Ammon's horn (tissue), 1 donor: ENCODE measurements at places on chromosomes 7 and 10.
A peak's percentile ranks its signal among the peaks of the same experiment; 100 is the strongest.

DNA sequence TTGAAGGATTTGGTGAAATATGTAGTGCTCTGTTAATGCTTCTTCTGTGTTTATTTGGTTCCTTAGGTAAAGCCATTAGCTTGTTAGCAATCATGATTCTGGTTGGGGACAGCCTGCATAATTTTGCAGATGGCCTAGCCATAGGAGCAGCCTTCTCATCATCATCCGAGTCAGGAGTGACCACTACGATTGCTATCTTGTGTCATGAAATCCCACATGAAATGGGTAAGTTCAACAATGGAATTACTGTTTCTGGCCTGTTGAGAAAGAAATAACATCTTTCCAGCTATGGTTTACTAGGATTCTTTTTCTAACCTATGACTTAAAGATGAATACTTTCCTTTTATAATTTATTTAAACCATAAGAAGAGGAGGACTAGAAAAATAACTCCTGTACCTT lies 48.9 kb downstream of the SLC39A12 start:
- DNase-seq, result no peak

DNA sequence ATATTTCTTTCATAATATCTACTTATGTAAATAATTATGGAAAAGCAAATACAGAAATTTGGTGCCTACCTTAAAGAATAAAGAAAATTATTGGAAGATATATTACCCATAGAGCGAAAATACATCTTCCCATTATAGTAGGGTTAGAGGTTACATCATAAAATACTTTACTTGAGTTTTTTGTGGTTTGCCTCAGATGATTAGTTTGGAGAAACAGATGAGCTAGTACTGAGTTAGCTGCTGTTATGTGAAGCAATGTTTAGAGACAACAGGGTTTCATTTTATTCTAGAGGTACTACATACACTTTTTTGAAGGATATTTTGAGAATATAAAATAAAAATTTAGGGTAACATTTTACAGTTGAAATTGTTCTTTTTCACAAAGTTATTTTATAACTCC lies 2.9 kb upstream of the MLLT10 start:
- DNase-seq, result no peak

DNA sequence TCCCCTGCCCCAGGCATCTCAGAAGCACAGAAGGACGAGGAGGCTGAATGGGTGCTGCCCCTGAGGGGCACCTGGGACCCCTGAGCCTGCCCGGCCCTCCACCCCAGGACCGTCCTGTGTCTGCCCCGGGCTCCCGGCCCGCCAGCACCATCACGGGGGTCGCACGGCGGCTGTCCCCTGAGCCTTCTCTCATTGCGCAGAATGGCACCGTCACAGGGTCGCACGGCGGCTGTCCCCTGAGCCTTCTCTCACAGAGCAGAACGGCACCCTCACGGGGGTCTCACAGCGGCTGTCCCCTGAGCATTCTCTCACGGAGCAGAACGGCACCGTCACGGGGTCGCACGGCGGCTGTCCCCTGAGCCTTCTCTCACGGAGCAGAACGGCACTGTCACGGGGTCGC lies 31.5 kb downstream of the FAM20C start:
- no peak for DNase-seq

DNA sequence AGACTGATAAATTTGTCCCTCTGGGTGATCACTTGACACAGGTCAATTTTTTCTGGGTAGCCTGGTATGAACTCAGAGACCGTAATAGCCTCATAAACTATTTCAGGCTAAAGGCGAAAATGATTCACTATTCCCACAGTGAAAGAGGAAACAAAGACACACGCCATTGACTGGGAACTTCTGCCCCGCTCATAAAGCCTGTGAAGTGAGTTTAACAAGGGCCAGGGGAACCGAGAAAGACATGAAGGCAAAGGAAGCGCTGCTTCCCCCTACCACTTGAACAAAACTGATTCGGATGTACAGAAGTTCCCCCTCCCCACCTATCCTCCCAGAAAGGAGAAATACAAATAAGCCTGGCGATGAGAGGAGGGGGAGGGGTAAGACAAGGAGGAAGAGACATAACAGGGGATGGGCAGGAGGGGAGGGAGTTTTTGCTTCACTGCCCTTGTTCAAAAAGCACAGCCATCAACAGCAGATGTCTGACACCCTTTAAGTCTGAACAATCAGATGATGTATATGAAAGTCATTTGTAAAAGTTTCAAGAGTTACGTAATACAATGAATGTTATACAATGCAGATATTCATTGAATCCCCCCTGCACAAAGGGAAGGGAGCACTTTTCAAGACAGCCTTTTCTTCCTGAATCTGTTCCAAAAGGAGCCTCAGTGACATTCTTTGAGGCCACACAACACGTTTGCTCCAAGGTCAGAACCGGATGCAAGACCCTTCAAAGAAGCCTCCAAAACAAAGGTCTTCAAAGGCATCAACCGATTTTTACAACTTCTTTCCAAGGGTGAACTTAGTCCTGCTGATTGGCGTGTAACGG lies 734 bp downstream of the ABCB4 start:
- DNase-seq, result peak; percentile 54

GRCh38 chr10:99785646-99786045 lies 3.2 kb downstream of the ABCC2 start:
- DNase-seq, result no peak

DNA sequence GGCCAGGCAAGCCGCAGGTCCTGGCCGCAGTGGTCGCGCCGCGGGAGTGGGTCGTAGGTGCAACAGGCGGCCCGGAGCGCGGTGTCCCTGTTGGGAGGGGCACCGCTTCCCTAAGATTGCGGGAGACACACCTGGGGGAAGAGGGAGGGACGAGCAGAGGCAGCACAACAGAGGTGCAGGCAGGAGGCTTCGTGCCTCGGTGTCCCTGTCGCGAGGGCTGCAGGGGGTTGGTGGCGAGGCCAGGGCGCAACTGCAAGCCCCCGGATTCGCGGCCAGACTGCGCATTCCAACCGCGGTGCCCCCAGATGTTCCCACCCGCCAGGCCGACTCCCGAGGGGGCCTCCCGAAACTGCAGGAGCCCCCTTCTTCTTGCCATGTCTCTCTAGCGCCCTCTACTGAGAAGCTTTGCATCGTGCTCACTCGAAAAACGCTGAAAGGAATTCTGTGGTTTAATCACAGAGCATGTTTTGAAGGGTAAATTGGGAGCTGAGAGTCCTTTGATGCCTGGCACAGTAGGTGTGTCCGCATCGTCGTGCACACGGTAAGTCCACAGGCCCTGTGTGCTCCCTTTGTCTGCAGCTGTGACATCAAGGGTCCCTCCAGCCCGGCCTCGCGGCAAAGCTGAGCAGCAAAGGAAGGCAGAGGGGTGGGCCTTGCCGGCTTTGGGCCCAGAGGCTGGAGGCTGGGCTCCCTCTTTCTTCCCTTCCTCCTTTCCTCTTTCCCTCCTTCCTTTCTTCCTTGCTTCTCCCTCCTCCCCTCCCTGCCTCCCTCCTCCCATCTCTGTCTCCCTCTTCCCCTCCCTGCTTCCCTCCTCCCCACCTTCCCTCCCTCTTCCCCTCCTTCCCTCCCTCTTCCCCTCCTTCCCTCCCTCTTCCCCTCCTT lies 6.2 kb upstream of the MBL2 start:
- DNase-seq, result peak; percentile 48

DNA sequence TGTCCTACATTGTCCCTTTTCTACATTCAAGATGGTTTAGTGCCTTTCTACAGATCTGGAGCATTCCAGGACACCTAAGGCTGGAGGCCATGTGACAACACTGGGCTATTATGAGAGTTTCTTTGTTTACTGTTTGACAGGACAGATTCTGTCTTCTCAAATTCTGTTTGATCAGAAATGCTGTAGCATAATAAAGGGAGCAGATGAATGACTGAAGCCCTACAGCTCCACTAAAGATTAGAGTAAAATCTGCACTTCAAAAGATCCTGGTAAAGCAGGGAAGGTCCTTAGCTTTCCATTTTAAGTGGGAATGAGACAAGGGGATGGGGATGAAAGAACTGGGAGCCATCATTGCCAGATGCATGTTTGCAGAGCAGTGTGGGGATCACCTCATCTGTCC lies 38.4 kb downstream of the TMEM229A start:
- DNase-seq, result peak; percentile 42

DNA sequence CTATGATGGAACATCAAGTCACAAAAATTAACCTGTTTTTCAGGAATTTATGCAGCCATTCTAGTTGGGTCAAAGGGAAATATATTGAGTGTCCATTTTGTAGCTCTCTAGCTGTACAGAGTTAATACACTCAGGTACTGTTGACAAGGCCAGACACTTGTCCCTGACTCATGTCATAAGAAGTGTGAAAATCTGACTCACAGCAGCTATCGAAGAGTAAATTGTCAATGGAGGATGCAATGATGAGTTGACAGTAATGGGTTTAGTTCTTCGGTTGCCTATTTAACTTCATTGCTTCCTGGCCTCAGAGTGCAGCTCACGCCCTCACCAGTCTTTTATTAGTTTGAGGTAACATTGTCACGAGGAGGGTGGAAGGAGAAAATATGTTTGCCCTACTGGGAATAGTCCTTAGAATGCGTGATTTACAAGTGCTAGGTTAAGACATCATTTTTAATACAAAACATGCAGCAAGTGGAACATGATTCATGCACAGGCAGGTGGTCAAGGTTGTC lies 255.1 kb downstream of the XPNPEP1 start:
- no peak for DNase-seq

- DNase-seq, result no peak
These were observed 59.3 kb upstream of the APBB1IP start for GRCh38 chr10:26378861-26379294.

DNA sequence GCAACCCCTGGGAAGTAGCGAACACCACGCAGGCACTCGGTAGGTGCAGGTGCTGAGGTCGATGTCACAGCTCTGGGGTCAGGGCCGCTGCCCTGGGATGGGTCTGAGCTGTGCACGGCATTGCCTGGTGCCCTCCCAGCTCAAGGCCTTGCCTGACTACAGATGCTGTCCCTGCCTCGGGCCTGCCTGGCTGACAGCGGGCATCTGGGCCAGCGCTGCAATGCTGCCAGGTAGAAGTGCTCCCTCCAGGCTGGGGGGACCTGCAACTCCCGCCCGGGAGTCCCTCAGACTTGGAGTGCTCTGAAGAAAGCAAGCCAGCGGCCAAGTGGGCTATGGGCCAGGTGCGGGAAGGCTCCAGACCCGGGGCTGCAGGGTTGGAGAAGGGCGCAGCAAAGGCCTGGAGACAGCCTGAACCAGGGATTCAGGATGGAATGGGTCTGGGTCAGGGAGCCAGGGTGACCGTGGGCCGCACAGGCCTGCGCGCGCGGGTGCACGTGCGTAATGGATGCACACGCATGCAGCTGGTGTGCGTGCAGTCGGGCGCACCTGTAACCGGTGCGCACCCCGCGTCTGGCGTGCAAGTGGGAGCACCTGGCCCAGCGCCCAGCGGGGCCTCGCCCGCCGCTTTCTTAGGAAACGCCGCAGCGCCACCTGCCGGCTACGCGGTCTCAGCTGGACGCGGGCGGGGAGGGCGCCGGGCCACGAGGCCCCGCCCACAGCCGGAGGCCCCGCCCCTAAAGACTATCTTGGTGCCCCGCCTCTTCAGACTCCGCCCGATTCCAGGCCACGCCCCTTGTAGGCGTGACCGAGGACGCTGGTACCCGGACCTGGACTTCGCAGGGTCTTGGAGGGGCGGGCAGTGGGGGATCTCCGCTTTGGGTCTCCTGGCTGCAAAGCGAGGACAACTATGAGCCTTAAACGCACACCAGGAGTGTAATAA lies 46.7 kb downstream of the MICALL2 start:
- peak; percentile 67 for DNase-seq

DNA sequence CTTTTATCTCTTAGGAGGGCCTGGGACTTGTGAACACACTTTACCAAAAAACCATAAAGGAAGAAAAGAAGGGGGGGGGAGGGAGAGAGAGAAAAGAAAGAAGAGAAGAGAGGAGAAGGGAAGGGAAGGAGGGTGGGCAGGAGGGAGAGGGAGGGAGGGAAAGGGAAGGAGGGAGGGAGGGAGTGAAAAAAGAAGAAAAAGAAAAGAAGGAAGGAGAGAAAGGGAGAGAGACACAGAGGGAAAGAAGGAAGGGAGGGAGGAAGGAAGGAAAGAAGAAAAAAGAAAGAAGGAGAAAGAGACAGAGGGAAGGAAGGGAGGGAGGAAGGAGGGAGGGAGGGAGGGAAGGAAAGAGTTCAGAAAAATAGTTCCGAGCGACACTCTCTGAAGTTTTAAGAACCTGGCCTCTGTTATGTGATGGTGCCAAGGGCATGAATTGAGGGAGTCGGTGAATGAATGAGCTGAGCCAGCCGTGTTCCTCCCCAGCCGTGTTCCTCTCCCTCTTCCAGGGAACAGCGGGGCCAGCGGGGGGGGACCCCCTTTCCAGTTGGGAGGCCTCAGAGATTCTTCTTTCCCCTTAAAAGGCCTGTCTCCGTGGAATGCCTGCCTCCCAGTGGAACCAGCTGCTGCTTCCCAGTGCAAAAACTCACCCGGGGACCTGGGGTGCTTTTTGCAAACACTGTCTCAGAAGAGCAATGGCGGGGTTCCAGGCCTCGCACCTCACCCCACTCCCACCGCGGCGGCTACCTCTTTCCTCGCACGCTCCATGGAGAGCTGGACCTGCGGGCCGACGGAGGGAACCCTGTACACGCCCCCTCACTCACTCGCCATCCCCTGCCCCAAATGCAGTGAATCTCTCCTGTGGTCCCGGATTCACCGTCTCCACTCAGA lies 84.1 kb downstream of the FOXL3 start:
- no peak for DNase-seq

- DNase-seq, result no peak
These were observed 10.7 kb upstream of the ATRNL1 start for GRCh38 chr10:115082506-115082905.

GRCh38 chr7:47734287-47734948 lies 152.5 kb upstream of the TNS3 start:
- no peak for DNase-seq

GRCh38 chr7:13911909-13912308 lies 77.6 kb downstream of the ETV1 start:
- DNase-seq, result no peak

GRCh38 chr7:159097661-159098423 lies 46.8 kb downstream of the VIPR2 start:
- peak; percentile 56 for DNase-seq

DNA sequence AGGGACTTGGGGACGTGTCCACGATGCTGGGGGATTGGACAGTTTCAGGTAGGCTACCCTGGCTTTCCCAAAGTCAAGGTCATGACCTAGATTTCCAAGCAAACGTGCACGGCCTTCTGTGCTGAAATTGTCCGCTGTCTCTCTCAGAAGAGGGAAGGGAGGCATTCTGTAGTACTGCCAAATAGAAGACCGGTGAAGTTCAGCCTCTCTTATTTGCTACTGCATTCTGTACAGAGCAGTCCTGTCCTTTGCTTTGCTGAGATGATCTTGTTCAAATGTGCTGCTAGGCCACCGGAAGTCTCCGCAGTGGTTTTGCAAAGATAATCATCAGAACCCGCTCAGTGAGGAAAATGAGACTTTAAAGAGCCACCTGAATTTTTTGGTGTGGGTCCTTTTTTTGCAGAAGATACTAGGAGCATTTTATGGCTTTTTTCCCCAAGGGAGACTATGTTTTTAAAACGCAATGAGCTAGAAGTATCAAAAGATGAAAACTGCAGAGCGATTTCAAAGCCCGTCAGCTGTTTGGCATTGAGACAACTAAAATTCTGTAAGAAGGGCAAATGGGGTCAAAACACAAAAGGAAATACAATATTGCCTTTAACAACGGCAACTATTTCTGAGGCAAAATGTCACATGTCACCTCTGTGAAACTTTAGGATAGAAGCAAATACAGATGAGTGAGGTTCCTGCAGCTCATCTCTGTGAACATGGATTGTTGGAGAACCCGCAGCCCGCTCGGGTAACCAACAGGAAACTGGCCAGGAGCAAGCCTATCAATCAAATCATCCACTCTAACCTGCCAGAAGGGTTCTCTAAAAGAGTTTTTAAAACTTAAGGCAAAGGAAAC lies 1.3 kb upstream of the NMT2 start:
- DNase-seq, result no peak
